ENCODE measurements at places on chromosomes 5 and 9.

DNA sequence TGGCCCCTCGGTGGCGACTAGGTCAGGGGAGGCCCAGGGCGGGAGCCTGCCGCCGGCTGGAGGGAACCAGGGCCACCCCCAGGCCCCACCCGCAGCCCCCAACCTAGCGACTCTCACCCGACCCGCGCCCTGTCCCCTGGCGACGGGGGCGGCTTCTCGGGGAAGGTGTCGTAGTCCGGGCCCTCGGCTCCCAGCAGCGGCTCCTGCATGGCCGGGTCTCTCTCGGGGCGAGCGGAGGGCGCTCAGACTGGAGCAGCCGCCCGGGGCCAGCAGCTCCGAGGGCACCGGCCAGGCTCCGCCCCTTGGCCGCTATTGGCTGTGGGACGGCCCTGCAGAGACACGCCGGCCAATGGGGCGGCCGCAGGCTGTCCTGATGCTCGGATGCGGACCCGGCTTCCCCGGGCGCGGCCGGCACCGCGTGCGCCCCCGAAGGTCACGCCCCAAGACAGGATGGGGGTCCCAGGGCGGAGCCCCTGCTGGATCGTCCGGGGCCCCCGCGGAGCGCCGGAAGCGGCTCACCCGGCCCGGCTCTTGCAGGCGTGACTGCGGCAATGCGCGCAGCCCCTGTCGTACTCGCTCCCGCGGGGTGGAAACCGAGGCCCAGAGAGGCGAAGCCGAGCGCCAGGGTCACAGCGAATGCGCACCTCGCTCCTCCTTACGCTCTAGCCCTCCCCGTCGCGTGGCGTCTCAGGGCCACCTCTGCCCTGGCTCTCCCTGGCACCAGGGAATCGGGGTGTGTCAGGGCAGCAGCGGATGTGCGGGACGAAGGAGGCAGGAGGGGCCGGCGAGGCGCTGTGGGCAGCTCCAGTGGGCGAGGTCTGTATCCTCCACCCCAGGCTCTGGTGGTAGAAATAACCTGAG lies at the start of gene SLC2A6:
Gene SLC2A6, minus strand, starts transcription at position 249 of the 861 bp plus-strand sequence. Its CDS starts 40 bp downstream, at position 209.
- DNase-seq, result peak; percentile 59

DNA sequence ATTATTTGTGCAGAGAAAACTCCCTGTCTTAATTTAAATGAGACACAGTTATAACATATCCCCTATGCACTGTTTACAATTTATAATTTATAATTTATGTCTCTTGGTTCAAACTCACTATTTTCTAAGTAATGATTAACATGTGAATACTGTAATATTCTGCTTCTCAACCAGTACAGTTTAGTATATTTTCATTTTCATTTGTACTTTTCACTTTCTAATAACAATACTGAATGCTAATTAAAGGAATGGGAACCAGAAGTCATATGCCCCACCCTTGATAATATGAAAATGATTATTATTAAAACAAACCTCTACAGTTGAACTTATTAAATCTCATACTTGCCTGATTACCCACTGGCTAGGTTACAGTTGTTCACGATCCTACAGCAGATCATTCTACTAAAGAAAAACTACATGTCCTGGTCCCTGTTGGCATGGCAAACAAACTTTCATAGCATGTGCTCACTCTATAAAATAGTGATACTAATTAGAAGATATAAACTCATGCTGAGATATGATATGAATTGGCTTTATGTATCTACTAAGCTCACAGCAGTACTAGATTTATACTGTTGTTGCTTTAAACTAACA lies 66.4 kb downstream of the POU5F2 start:
- no peak for DNase-seq

DNA sequence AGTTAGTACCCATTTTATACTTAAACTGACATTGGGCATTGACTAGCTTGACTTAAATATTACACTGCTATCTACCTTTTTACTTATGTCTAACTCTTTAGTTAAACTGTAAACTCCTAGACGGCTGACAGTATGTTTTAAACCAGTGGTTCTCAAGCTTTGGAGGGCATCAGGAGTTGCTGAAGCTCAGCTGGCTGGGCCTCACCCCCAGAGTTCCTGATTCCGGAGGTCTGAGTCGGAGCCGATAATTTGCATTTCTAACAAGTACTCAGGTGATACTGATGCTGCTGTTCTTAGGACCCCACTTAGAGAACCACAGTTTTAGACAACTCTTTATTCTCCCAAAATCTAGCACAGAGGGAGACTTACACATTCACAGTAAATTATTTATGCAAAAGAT lies 63.3 kb upstream of the PCA3 start:
- no peak for DNase-seq

GRCh38 chr5:130871346-130872086 lies 293.5 kb downstream of the HINT1 start:
- no peak for DNase-seq

DNA sequence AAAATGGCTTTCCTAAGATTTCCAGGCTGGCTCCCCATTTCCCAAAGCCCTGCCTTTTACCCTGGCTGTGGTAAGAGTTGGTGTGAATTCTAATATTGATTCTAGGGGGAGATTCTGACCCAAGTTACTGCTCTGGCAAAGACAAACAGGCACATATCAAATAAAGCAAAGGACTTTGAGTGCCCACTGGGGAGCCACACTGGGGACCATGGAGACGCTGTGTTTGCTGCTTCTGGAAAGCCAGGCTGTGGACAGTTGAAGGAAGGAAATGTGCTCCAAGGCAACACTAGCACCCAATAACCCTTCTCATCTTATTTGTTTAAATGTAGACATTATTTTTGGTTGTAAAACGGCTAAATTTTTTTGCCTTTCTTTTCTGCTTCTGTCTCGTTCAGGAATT lies 78.7 kb downstream of the SNCAIP start:
- DNase-seq, result no peak

DNA sequence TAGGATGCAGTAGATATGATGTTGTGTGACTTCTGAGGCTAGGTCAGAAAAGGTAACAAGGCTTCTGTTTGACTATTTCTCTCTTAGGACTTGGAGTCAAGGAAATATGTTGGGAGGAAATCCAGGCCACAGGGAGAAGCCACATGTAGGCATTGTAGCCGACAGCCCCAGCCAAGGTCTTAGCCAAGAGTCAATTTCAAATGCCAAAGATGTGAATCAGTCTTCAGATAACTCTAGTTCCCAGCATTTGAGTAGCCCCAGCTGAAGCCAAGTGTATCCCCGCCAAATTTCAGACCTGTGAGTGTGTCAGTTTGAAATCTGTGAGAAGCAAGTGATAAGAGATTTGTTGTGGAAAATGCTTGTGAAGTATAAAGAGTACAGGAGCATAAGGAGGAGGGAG lies 38.1 kb upstream of the ISL1 start:
- DNase-seq, result no peak

DNA sequence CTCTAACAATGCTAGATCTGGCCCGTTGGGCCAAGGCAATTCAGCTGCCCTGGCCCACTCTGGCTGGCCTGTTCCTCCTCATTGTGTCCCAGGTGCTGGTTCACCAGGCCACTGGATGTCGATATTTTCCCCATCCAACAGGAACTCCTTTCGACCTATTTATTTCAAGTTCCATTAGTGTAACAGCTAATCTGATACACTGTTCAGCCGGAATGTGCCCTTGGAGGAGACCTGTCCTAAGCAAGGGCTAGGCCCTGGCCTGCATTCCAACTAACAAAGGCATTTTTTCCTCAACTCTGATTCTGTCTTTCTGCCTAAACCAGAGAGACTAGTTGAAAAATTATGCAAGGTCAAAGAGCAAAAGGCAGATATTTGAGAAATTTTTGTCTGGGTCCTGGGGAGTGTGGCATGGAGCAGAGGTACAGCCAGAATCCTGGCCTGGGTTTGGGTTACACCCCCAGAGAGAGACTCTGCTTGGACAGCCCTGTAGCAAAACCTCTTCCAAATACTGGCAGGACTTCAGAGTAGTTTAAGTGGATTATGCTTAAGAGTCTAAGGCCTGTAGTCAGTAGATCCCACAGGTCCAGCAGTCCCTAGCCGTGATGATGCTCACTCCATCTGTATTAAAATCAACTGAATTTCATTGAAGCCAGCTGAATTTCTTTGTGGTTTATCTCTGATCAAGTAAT lies 36.1 kb downstream of the MARCHF11 start:
- DNase-seq, result no peak

DNA sequence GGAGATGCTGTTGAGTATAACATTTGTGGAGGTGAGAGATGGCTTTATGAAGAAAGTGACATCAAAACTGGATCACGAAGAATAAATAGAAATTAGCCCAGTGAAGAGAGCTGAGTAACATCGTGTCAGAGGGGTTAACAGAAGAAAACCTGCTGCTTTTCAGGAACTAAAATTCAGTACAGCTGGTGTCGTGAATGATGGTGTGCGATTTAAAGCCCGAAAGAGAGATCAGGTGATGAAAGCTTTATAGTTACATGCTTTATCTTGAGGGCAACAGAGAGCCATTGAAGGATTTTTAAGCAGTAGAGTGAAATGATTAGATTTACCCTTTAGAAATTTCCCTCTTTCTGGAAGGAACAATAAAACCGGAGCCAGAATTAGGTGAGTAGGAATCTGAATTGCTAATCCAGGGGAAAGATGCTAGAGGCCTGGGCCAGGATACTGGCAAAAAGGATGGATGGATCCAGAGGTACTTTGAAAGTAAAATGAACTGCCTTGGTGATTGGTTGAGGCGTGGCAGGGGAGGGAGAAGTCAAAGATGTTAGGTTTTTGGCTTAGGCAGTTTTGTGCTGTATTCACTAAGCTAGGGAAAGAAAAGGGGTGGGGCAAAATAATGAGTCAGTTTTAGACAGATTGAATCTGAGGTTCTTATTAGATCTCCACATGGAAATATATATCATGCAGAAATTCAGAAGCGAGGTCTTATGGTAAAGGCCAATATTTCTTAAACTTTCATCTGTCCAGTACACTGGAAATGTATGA lies 3.4 kb downstream of the LRRC70 start:
- DNase-seq, result no peak

- DNase-seq, result no peak
Observed at GRCh38 chr9:89225991-89226471, 47.4 kb upstream of the SHC3 start.

DNA sequence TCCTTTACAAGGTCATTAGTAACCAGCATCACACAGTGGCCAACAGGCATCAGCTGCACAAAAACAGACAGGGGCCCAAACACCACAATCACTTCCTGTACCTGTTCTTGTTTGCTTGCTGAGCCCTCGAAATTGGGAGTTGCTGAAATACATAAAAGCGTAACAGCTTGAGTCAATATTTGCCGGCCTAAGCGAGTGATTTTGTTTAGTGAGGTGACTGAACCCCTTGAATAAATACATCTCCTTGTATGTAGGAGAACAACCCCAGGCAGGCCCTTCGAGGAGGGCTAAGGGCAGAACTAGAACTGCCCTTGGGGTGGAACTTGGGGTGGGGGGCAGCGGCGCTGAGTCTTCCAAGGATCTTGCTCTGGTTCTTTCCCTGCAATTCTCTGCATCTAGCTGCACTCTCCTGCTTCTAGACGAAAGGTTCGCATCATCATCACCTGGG lies 502.5 kb downstream of the RASEF start:
- no peak for DNase-seq

GRCh38 chr9:134391319-134392231 lies 65.3 kb downstream of the RXRA start:
- DNase-seq, result no peak

- DNase-seq, result no peak
Observed at GRCh38 chr5:115126303-115126702, 43.4 kb downstream of the TRIM36 start.

DNA sequence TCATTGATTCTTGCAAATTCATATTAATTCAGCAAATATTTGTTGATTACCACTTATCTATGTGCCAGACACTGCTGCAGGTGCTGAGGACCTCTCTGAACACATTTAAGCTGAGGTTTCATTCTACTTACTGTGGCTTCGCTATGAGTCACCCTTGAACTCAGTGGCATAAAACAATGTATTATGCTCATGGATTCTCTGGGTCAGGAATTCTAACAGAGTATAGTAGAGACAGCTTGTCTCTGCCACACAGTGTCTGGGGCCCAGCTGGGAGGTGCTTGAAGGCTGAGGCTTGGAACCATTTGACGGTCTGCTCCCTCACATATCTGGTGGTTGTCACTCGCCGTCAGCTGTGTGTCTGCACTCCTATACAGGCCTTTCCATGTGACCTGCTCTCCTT lies 124.3 kb upstream of the NR3C1 start:
- no peak for DNase-seq

GRCh38 chr5:55481293-55481855 lies 53.4 kb downstream of the PLPP1 start:
- DNase-seq, result no peak

DNA sequence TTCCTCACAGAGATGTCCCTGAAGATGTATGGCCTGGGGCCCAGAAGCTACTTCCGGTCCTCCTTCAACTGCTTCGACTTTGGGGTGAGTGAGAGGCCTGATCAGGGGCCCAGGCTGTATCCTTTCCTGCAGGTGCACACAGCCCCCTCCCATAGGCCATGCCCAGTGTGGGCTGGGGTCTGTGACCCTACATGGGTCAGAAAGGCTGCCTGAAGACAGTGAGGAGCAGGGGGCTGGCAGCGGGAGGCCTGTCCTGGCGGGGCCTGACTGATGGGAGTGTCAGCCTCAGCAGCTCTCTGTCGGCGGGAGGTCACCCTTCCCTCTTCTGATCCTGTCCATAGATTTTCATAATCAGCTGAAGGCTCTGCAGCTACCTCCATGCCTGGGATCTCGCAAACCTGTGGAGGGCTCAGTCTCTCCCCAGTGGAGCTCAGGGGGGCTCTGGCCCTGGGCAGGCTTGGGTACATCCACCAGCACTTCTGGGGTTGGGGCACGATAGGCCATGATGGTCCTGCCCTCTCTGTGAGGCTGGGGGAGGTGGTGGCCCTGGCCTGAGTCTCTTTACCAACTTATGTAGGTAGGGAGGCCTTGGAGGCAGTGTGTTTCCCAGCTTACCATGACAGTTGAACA lies 98.5 kb downstream of the CACNA1B start:
- no peak for DNase-seq

GRCh38 chr5:179258922-179259730 lies 86.1 kb downstream of the ADAMTS2 start:
- no peak for DNase-seq

DNA sequence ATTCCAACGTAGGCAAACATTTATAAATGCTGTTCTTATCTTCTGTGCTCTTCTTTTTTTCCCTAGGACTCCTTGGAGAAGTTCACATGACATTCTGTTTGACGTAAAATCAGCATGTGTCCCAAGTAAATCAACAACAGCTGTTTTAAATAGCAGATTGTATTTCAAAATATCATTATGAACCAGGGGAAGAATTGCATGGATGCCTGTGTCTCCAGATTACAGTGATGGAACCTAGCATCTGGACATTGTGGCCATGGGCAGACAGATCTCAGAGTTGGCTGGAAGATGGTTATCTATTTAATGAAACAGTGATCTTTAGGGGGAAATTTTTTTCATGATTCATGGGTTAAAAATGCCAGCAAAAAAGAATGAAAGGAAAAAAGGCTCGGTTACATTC lies 222.0 kb downstream of the MAN2A1 start:
- no peak for DNase-seq
